A549 (cell line): ENCODE measurements at places on chromosomes 1 and 21.

DNA sequence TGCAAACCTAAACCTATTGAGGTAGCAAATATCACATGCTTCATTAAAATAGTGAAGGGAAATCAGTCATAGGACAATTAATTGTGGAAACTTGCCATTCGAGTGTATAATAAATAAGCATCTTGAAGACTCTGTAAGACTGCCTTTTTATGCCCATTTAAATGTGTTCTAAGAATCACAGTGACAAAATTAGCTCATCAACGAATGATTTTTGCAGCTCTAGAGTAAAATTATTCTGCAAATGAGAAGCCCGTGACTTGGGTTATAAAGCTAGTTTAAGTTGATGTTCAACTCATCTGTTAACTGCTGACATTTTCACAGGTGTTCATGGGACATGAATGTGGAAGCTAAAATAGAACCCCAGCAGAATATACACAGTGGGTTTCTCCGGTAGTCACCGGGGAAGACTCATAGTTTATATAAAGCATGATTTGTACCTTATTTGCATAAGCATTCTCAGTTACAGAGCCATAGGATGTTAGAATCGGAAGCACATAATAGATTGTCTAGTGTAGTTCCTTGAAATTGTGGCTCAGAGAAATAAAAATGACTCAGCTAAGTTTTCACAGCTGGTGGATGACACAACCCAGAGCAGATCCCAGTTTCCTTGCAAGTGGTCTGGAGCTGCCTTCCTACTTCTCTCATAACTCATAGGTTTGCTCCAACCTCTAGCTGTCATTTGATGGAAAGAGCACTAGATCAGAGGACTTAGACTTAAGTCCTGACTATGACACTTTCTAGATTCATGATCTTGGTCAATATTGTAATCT is 107.3 kb downstream of the UCHL5 start:
- peak; percentile 49 for DNase-seq

GRCh38 chr1:171484760-171485374 is 463 bp upstream of the PRRC2C start:
- DNase-seq: no peak

GRCh38 chr1:53608071-53608470 is 130.9 kb downstream of the GLIS1 start:
- no peak for DNase-seq

GRCh38 chr21:38234395-38235142 is 22.2 kb upstream of the KCNJ15 start:
- no peak for DNase-seq

DNA sequence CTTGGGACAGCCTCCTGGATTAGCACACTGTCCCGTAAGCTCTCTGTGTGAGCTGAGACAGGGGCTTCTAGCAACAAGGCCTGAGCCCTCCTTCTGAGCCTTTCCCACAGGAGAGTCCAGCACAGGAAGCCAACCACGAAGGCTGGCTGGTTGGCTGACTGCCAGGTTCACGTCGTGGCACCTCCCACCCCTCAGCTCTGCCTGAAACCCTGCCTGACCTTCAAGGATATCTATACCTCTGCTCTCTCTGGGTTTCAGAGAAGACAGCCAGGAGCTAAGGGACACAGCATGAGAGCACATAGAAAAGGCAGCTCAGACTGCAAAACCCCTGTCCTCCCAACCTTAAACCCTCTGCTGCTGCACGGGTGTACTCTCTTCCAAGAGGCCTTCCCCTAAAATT is 13.9 kb downstream of the DLGAP3 start:
- no peak for DNase-seq

DNA sequence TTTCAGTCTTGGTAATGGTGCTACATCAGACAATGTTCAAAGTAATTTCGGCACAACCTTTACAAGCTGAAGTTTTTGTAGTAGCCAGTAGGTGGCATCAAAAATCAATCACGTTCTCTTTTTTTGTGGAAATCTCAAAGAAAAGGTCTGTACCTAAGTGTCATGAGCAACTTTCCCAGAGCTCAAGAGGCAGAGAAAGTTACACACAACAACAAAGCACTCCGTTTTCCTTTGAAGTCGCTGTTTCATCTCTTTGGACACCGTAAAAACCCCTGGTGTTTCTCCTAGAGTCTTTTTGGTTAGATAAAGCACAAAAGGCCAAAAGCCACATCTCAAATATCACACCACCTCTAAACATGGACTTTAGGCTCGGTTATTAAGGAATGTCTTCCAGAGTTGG is 131.6 kb downstream of the LHX8 start:
- DNase-seq: peak; percentile 33

DNA sequence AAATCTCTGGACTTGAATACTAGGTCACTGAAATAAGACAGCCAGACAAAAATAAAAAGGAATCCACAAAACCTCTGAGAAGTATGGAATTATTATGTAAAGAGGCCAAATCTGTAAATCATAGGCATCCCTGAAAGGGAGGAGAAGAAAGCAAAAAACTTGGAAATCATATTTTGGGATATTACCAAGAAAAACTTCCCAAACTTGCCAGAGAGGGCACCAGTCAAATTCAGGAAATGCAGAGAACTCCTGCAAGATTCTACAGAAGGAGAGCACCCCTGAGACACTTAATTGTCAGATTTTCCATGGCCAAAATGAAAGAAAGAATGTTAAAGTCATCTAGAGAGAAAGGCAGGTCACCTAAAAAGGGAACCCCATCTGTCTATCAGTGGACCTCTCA is 862.3 kb upstream of the PRMT6 start:
- no peak for DNase-seq

- DNase-seq: no peak
These were observed 32.4 kb upstream of the MAB21L3 start for GRCh38 chr1:116078699-116079223.

DNA sequence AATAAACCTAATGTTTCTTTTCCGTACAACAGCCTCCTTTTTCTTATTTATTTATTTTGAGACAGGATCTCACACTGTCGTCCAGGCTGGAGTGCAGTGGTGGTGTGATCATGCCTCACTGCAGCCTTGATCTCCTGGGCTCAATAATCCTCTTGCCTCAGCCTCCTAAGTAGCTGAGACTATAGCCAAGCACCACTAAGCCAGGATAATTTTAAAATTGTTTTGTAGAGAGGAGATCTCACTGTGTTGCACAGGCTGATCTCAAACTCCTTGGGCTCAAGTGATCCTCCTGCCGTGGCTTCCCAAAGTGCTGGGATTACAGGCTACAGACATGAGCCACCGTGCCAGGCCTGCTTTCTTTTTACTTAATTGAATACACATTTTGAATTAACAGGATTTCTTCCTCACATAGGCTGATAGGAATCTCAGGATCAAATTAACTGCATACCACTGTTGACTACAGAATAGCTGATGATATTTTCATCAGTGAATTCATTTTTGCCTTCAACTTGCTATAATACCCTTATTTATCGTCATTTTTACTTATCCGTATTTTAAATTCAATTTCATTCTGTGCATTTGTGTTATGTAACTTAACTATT is 2010.5 kb downstream of the NCAM2 start:
- no peak for DNase-seq

DNA sequence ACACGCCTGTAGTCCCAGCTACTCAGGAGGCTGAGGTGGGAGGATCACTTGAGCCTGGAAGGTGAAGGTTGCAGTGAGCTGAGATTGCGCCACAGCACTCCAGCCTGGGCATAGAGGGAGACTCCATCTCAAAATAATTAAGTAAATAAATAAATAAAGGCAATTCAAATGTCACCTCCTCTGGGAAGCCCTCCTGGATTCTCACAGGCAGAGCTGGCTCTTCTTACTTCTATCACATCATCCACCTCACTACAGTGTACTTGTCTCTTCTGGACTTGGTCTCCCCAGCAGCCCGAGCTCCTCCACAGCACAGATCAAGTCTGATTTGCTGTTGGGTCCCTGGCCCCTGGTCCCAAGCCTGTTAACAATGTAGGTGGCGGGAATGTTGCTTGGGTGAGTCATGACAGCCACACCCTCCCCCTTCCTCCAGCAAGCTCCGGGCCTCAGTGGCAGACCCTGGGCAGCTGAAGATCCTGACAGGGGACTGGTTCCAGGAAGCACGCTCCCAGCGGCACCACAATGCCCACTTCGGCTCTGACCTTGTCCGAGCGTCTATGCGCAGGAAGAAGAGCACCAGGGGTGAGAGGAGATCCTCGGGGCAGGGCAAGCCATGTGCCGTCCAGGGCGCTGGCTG is 5.3 kb downstream of the SYTL1 start:
- DNase-seq: no peak

- peak; percentile 86 for DNase-seq
These were observed 29.8 kb downstream of the SHISAL2A start for GRCh38 chr1:52662645-52663313.

DNA sequence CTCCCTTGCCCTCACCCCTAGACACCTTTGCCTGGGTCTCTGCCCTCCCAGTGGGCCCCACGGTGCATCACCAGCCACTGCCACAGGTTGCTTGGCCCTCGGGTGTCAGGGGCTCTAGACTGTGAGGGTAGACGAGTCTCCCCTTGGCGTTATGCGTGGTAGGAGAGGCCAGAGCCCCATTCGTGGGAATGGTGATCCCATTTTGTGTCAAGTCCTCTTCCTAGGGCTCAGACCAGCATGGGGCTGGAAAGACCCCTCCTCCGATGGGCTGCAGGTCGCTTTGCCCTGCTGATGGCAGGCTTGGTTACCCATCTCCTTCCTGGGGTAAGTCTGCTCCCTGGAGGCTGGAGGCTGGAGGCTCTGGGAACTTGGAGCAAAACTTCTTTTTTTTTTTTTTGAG is 42.4 kb downstream of the SLC30A1 start:
- no peak for DNase-seq

DNA sequence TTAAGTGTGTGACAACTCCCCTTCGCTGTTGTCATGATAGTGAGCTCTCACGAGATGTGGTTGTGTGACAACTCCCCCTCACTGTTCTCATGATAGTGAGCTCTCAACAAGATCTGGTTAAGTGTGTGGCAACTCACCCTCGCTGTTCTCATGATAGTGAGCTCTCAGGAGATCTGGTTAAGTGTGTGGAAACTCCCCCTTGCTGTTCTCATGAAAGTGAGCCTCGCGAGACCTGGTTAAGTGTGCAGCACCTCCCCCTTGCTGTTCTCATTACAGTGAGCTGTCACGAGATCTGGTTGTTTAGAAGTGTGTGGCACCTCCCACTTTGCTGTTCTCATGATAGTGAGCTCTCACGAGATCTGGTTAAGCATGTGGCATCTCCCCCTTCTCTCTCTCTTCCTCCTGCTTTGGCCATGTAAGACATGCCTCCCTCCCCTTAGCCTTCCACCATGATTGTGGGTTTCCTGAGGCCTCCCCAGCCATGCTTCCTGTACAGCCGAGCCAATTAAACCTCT is 25.1 kb upstream of the LSS start:
- DNase-seq: no peak

GRCh38 chr1:3774276-3774945 is 1.9 kb downstream of the SMIM1 start:
- no peak for DNase-seq

GRCh38 chr21:46393941-46394594 is 64.6 kb upstream of the DIP2A start:
- no peak for DNase-seq

GRCh38 chr1:145918992-145919939 is 749 bp upstream of the PEX11B start:
- DNase-seq: peak; percentile 53

DNA sequence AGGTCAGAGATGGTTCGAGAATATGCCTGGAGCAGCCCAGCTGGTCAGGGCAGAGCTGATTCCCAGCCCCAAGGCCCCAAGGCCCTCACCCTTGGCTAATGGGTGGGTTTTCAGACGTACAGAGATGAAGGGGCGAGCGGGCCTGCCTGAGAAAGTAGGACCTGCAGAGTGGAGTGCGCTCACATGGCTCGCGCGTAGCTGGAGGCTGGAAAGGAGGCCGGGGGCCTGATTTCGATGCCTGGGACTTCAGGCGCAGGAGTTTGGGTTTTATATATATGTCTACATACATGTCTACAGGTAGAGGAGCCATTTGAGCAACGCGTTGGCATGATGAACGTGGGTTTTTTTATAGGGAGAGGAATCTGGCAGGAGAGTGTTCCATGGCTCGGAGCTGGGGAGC is 8.9 kb downstream of the COQ8A start:
- no peak for DNase-seq

- DNase-seq: no peak
These were observed 547.4 kb upstream of the CXADR start for GRCh38 chr21:16965424-16965823.

DNA sequence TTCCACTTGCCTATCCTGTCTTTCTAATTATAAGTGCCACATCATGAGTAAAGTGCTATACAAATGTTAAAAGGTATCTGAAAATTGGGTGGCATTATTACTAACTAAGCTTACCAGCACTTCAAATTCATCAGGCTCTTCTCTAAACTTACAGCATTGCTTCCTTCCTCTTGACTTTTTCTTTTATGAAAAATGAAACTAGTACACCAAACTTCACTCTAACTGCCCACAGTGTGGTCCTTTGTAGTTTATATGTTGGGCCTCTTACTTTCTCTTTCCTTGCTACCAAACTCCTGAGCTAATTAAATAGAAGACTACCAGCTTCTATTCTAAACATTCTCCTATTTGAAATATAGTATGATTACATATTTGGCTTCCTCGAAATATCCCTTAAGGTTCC is 81.8 kb downstream of the NOTCH2 start:
- no peak for DNase-seq

DNA sequence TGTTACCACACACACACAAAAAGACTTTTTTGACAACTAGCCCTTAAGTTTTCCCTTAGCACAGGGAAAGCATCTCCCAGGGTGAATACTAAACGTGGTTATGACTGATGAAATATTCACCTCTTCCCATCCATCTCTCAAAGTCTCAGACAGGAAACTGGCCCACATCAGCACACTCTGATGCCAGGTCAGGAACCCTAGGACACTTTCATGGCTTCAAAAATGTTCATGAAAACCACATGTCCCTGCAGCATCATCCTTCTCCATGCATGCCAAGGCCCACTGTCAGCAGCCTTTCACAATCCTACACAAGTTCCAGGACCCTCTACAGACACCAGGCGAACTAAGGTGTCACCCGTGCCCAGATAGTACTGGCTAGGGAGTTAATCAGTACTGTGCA is 68.7 kb downstream of the DNTTIP2 start:
- DNase-seq: no peak

GRCh38 chr1:245493029-245493428 is 338.2 kb downstream of the KIF26B start:
- DNase-seq: peak; percentile 37

- DNase-seq: no peak
These were observed 31.6 kb downstream of the FMO4 start for GRCh38 chr1:171345536-171345935.

GRCh38 chr21:45957981-45958600 is 23.5 kb upstream of the COL6A1 start:
- DNase-seq: no peak

- no peak for DNase-seq
These were observed 1.1 kb downstream of the PATJ start for GRCh38 chr1:61743431-61743705.

GRCh38 chr1:83641796-83642443 is 357.0 kb downstream of the TTLL7 start:
- no peak for DNase-seq
